ENCODE measurements at places on chromosomes 3 and 15.

DNA sequence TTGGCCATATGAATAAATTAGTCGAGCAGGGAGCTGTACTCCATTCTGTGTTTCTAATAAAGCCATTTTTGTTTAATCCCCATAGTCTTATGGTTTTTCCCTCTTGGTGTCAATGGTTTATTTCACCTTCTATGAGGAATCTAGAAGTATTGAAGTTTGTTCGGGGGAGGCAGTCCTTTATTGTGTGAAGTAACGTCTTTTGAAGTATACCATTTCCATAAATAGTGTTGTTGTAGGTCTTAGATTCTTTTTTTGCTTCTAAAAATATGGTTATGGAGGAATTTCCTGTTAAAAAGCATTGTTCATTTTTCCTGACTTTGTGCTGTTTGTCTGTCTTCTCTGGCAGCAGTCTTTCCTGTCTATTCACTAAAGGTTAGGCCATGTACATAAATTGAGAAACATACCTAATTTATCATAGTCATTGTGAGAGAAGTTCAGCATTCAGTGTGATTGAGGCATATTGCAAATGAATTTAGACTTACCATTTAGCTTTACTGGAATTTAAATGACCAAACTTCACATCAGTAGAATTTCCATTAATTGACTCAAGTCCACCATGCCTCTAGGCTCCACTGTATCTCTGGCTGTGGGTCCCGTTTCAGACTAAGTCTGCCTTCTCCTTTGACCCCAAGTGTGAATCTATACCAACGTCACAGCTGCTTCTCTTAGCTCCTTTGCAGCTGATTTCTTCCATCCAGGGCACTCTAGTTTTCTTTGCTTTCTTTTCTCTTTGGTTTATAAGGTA lies 37.3 kb downstream of the YEATS2 start:
- DNase-seq = no peak

DNA sequence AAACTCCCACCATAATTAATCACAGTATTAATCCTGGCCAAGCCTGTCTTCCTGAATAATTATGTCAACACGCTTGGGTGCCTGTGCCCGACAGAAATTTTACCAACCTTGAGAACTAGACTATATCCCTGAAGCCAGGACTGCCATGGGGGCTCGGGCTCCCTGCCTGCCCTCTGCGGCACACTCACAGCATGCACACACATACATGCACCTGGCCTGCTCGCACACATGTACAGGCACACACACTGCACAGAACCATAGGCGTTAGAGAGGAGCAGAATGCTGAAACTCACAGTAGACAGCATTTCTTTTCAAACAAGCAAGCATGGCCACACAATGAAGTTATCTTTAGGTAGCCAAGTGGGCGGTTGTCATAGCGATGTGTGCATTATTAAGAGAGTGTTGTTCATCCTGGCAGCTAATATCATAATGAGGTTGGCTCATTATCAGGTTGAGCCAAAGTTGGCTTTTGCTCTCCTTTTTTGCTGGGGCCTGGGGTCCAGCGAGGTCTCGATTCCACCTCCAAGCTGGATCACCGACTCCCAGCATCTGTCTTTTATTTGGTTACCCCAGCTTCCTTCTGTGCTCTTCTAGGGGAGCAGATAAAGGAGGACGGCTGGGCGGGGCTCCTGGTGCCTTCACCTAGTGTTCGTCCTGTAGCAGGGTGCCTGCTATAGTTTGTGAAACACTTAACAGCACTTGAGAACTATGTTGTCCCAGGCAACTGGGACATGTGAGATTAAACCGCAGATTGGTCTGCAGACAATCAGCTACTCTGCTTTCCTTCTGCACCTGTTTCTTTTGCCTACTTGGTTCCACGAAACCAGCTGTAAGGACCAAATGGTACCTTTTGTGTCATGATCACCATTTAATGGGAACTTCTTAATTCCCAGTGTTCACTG lies 91.4 kb downstream of the ZNF621 start:
- no peak for DNase-seq

DNA sequence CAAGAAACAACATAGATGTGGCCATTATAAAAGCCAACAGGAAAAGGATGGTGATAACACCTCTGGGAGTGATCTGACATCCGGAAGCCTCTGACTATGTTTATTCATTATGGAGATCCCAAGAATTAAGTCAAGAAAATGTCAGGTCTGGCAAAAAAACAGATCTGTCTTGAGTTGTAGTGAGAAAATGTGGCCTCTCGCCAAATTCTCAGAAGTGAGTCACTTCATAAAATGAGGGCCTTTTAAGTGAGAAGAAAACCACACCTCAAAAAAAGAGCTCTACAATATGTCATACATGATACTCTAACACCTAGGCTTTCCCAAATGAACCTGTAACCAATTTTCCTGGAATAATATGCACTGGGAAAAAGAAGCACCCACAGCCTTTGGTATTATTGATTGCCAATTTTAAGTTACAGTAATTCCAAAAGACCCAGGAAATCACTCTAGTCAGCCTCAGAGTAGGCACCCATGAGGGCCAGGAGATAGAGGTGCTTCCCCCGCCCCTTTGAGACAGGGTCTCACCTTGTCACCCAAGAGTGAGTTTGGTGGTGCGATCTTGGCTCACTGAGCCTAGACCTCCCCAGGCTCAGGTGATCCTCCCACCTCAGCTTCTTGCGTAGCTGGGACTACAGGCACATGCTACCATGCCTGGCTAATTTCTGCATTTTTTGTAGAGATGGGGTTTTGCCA lies 38.0 kb downstream of the CCR3 start:
- no peak for DNase-seq

DNA sequence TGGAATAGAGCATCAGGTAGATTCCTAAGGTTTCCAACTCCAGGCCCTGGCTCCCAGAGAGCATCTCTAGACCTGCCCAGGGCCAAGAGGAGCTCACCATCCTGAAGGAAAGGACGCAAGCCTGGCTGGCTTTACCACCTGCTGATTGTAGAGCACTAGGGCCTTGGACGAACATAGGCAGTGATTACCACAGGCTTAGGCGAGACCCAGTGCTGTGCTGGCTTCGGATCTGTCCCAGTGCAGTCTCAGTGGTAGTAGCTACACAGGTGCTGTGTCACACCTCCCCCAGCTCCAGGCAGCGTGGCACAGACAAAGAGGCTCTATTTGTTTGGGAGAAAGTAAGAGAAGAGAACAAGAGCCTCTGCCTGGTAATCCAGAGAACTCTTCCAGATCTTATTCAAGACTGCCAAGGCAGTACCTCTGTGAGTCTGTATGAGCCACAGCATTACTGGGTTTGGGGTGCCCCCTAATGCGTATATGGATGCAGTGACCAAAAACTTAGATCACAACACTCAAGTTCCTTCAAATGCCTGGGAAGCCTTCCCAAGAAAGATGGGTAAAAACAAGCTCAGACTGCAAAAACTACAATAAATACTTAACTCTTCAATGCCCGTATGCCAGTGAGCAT lies 25.4 kb downstream of the ISG20 start:
- no peak for DNase-seq

DNA sequence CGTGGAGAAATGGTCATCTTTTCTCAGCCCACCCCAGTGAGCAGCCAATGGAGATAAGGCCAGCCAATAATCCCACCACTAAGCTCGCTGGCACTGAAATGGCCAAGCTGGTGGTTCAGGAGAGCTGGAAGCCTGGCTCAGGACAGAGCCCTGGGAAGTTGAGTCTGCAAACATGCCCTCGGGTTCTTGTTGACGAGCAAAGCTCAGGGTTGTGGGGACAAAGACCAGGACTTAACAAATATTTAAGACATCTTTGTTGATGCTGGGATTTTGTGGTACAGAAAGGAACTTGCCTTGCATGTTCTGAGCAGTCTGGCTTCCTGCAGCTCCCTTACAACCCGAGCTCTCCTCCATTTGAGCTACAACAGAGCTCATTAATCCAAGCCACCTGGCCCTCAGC lies 4.4 kb downstream of the FAH start:
- DNase-seq = no peak

DNA sequence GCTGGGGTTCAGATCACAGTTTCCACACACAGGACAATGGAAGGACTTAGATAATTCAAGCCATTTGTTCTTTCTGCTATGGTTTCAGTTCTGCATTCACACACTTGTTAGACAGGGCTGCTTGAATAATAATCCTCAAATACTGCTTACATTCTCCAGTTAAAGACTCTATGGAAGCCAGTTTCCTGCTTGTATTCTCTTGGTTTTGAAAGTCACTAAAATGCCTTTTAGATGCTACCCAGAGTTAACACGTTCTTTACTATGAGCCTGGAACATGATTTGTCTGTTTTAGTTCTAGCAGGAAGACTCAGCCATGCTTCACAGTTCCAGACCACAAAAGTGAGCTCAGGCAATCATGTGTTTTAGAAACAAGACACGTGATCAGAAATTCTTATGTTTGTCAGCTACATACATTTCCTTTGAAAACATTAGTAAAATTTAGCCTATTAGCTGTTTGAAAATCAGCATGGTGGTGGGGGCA lies 152.4 kb downstream of the LEKR1 start:
- no peak for DNase-seq

DNA sequence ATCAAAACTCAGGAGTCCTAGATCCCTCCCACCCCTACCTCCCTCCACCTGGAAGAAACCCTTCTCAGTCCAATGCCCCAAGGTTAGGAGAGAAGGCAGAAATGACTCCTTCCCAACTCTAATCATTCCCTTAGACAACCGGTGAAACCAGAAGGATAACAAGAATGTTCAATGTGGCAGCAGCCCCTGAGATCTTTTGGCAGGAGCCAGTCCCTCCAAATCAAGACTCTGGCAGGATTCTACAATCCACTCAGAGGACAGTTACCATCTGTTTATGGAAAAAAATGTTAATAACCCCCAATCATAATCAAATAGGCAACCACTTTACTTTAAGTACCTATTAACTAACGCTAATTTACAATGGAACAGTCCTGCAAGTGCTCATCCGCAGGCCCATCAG lies 136.5 kb downstream of the NTRK3 start:
- DNase-seq = no peak

GRCh38 chr15:78996894-78997275 lies 52.0 kb upstream of the CTSH start:
- DNase-seq = no peak

GRCh38 chr3:61650719-61651410 lies 89.5 kb downstream of the PTPRG start:
- no peak for DNase-seq

DNA sequence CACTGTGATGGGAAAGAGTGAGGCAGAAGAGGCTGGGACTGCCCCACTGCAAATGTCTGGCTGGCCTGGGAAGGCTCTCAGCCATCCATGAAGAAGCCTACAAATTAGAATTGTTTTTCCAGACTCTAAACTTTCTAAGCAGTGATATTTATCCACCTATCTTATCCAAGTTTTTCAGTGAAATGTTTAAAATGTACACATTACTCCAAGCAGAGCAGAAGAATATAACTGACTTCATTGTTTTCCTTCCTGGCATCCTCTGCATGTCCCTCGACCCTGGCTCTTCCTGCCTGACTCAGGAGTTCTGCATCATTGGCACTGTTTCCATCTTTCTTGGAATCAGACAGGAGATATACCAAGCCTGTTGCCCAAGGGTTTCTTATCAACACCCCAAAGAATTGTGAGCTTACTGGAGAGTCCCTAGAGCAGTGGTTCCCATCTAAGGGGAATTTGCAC lies 401.5 kb upstream of the PROK2 start:
- no peak for DNase-seq

DNA sequence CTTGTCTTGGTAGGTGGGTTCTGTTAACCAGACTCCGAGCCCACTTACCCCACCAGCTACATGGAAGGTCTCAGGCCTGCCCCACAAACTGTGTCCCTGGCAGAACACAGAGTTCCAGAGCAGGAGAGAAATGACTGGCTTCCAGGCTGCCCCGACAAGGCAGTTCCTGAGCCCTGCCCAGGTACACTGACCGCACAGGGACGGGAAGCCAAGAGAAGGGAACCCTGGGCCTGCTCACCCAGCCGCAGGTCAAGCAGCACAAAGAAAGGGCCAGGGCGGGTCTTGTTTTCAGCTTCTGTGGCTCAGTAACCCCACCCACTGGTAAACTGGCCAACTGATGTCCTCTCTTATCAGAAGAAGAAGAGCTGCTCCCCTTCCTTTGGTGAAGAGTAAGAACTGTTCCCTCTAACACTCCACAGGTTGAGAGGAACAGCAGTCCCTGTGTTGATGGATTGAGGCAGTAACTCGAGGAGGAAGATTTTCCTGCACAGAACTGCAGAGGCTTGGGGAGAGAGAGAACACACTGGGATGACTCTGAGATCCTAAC lies 68.4 kb downstream of the CRTC3 start:
- no peak for DNase-seq

- DNase-seq = no peak
These were observed 386.4 kb downstream of the ZBTB20 start for GRCh38 chr3:114760679-114761078.

DNA sequence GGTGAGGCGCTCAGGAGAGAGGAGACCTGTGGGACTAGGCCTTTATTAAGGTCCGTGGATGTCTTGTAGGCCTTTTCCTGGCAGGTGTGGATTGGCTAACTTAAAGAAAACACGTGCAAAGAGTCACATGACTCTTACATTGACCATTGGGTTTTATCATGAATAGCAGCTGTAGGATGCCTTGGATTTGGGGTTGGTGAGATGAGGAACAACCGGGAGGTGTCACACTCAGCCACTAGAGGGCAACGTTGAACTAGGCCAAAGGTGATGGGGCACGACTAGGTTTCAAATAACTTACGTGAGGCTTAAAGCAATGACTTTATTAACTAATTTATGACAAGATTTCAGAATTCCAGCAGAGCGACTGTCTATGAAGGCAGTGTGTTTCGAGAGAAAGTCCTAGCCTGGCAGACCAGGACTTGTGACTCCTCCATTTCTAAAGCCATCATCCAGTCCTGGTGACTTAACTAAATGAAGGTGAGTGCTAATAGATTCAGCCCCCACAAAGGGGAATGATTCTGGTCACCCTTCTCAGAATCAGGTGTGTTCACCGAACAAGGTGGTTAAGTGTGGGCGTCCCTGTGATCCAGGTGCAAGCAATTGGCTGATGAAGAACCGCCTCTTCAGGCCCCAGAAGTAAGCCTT lies 345.6 kb downstream of the MCTP2 start:
- no peak for DNase-seq

DNA sequence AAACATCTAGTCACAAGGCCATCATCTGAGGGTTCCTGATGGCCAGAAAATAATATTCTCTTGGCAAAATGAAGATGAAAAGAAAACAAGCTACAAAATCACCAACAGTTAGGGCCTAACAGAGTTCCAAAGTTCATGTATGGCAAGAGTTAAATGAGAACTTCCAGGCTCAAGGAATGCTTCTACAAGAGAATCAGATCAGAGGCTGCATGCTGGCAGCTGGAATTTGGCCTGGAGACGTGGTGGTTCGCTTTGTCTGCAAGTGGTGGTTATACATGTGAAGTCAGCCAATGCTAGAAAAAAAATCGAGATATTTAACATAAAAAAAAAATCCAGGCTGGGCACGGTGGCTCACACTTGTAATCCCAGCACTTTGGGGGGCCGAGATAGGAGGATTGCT lies 5.6 kb downstream of the SIAH2 start:
- no peak for DNase-seq

DNA sequence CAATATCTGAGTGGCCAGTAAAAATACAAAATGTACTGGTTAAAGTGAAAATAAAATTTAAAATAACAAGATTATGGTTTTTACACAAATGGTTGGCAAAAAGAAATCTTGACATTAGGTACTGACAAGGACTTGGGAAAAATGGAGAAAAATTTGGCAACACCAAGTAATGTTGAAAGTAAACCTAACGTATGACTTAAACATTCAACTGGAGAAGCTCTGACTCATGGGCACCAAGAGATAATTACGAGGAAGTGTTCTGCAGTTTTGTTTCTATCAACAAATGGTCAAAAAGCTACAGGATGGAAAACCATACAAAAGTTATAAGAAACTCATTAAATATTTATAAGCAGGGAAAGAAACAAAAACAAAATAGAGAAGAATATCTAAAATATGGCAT lies 177.7 kb downstream of the ZNF385D start:
- no peak for DNase-seq

Measured in DMS153 (cell line).